A549 (cell line): ENCODE measurements at places on chromosomes 1 and 21.

DNA sequence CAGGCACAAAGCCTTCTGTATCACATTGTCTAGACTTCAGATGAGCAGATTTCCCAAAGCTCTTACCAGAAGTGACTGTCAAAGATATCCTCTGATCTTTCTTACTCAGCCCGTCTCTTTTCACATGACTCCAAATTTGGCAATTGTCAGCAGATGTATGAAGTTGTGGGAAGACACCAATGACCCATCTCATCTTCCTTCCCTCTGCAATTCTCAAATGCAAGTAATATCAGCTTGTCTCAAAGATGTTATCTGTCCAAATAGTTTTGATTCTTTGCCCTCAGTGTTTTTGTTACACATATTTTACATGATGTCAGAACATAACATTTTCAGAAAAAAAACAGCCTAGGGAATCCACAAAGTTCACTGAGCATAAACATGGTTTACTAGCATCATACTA, 45.1 kb upstream of the RGS2 start:
- no peak for DNase-seq

DNA sequence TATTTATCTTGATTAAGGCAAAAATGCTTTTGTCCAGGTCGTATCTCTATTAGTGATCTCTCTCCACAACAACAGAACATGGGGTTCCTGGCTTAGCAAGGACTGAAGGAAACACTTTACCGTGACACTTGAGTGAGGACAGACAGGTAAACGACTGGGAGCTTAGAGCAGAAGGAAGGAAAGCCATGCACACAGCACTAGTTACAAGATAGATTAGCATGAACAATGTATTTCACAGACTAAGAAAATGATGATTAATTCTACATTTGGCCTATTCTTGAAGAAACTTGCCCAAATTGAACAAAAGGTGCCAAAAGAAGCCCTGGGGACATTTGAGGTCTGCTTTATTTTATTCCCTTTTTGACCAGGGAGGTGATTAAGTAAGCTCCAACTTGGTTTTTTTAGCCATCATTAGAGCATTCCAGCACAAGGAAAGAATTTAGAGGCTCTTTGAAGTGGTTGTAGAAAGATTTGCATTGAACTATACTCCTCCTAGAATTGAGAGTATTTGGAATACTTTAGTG, 248.5 kb downstream of the USP25 start:
- DNase-seq: no peak

DNA sequence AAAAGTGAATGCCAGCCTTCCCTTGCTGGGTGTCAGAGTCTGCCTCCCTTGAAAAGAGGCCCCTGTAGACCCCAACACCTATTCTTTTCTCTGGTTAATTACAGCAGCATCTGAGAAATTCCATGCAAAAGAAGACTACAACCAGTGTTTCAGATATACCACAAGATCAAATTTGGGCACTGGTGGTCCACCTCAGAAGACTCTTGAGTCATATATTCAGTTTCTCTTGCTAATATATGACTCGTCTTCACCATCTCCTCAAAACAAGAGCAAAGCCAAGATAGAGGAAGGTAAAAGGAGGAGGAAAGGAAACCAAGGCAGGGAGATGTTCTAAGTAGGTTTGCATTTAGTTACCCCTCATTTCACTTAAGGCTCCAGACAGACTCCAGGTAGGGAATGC, 259.9 kb downstream of the ZNF648 start:
- DNase-seq: no peak

DNA sequence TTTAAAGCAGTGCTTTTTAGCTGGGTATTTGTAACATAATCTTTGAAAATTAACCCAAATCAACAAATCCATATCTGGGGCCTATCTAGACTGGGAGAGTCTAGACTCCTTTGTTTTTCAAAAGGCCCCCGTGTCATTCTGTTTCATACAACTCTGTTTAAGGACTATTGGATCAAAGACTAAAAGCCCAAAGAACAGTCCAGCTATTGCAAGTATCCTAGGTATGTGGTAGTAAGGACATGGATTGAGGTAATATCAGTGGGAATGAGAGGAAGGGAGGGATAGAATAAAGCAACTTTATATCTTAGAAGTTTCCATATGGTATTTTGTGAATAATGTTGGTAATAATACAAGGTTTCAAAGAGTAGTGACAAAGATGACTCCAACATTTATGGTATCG, 18.2 kb downstream of the KIF1B start:
- DNase-seq: no peak

DNA sequence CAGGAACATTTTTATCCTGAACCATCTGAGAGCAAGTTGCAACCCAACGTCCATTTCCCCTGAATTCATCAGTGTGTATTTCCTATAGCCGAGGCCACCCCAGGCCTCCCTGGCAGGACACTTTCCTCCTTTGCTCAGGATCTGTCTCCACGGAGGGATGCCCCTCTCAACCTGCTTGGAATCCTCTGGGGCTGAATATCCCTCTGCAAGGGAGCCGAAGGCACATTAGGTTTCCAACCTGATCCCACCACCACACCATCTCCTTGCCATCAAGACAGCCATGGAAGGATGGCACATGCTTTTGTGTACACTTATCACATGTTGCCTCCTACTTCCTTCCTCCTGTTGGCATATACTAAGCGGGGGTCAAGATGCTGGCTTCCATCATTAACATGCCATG, 74.8 kb upstream of the EDN2 start:
- DNase-seq: no peak

- peak; percentile 56 for DNase-seq
These were observed 24.7 kb upstream of the HMGN1 start for GRCh38 chr21:39373634-39374033.

DNA sequence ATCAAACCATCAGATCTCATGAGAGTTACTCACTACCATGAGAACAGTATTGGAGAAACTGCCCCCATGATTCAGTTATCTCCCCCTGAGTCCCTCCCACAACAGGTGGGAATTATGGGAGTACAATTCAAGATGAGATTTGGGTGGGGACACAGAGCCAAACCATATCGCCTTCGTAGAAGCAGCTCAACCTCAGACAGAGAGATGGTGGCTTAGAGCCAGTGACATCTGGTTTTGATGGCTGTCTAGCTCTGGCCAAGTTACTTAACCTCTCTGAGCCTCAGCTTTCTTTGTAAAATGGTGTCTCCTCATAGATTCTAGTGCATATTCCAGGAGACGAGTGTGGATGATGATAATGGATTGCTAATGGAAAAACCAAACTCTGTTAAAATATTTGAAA, 27.2 kb downstream of the MX1 start:
- no peak for DNase-seq
